SJSA1 (cell line): ENCODE measurements at places on chromosomes 5 and 9. TPM values are rescaled to one million over a fixed set of nuclear protein-coding genes. Genes with fewer than 3 reads are reported as not detected.

DNA sequence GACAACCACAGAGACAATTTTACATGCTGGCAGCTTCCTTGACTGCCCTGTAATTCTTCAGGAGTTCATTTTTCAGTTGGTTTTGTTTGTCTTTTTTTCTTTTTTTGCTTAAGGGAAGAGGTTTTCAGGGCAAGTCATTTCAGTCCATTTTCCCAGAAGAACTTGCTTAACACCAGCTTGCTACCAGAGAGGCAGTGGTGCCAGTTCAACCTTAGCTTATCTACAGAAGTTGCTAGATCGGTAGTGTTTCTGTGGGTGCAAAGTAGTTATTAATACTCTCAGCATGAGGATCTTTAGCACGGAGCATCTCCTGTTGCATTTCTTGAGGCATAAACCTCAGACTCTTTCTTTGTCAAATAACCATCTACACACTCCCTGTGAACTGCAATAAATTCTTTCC, 1.1 kb downstream of the SPEF2 start:
- DNase-seq: no peak
- no peaks in the 10 kb centered on the region for H3K36me3 ChIP-seq
- H3K27me3 ChIP-seq: 0 out of 2 replicates have a peak, but pooled peaks cover 4% of the 10 kb centered on the region
- no peak overlapping the region for H3K4me3 ChIP-seq

DNA sequence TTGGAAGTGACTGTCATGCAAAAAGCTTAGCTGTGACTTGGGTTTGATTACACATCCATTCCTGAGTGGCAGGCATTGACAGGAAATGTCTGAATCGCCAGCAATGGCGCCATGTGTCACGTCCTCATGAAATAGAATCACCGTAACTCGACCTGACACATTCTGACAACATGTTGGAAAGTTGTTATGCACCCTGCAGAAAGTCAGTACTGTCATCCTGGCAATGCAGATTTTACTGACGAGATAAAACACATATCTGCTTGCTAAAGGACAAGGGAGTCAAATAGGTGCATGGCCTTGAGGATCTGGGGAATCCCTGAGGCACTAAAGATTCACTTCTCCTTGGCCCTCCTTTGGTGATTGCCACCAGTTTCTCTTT, 344.2 kb downstream of the SPATA31D1 start:
- no peaks in the 10 kb centered on the region for H3K36me3 ChIP-seq
- no peak overlapping the region for H3K4me3 ChIP-seq

DNA sequence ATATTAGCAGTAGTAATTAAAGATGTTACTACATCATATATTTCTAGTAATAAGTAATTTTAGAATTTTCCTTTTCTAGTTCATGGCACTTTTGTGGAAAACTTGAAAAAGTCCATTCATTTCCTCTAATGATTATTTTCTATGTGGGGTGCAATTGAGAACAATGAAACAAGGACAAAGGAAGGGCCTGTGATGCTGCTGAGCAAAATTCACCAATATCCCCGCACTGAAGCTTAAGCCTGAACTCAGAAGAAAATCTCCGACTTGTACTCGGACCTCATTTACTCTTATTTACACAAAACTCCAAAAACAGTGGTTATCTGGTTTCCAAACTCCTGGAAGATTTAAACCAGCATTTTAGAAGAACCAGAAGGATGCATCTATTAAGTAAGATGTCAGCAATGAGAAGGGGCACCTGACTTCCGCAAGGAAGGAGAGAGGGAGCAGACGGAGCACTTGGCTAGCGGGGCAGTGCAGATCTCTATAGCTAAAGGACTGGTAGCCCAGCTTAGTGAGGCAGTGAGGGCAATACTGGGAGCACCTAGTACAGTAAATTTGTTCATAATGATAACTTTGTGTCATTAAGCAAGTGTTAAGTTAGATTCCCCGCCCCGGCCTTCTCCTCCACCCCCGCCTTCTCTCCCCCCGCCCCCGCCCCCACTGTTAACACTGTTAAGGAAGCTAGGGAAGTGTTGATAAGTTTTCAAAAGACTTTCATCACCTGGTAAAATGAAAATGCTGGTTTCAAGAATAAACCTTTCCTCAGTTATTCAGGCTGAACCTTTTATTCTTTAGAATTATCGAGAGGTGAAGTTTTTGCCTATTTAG, 123.3 kb downstream of the ZSWIM6 start:
- no peak for DNase-seq
- no peaks in the 10 kb centered on the region for H3K27me3 ChIP-seq
- no peak overlapping the region for H3K4me3 ChIP-seq
- no peak overlapping the region for H3K27ac ChIP-seq
- H3K36me3 ChIP-seq: peaks cover 9% of the 10 kb centered on the region

The NFX1 gene
- 10.3 and 13.0 TPM in 2 replicates for total RNA-seq

The SLC36A2 gene
- not detected in 2 replicates for total RNA-seq

GRCh38 chr9:105023788-105024187, 95.8 kb upstream of the ABCA1 start:
- no peak overlapping the region for H3K27ac ChIP-seq
- no peak overlapping the region for H3K4me3 ChIP-seq
- no peak for DNase-seq

- no peaks in the 10 kb centered on the region for H3K27me3 ChIP-seq
- H3K4me1 ChIP-seq: peaks cover 5% of the 10 kb centered on the region; the same call in 1 of the 2 replicates
- no peak for DNase-seq
- no peak overlapping the region for H3K4me3 ChIP-seq
- no peaks in the 10 kb centered on the region for H3K36me3 ChIP-seq
- no peak overlapping the region for H3K27ac ChIP-seq
Measured at GRCh38 chr9:16316456-16316855, 554.0 kb downstream of the BNC2 start.

GRCh38 chr5:39451276-39451941, 26.6 kb upstream of the DAB2 start:
- H3K27me3 ChIP-seq: no peaks in the 10 kb centered on the region
- H3K27ac ChIP-seq: no peak overlapping the region
- H3K4me1 ChIP-seq: peaks cover 23% of the 10 kb centered on the region
- H3K4me3 ChIP-seq: no peak overlapping the region

GRCh38 chr5:172503925-172504700, 49.8 kb upstream of the SH3PXD2B start:
- no peak overlapping the region for H3K4me3 ChIP-seq
- H3K4me1 ChIP-seq: no peaks in the 10 kb centered on the region
- no peaks in the 10 kb centered on the region; the same call in 1 of the 2 replicates for H3K27me3 ChIP-seq
- H3K36me3 ChIP-seq: no peaks in the 10 kb centered on the region

DNA sequence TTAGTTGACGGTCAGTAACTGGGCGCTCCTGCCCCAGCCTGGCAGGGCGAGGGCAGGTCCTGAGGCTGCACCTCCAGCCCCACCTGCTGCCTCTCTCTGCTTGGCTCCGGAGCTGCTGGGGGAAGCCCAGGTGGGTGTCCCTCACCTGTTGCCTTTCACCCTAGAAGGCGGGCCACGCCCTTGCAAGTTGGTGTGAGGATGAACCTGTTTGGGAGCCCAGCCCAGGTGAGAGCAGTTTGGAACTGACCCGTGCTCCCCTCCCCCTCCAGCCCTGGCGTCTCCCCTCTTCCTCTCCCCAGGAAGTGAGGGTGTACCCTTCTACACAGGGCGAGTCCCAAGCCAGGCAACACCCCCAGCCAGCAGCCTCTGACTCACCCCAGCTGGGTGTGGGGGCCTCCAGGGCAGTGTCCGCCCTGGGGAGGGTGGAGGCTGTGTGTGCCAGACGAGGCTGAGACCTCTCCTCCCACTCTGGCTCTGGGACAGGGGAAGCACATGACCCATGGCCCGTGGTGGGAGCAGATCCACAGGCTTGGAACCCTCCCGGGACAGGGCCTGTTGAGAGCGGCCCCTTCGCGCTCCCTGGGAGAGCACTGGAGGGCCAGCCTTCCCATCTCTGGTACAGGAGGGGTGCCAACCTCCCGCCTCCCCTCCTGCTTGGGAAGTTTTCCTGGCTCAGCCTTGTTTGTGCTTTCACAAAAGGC, 10.4 kb downstream of the LRRC8A start:
- peaks cover 56% of the 10 kb centered on the region for H3K4me1 ChIP-seq
- H3K36me3 ChIP-seq: peaks cover 94% of the 10 kb centered on the region
- H3K27me3 ChIP-seq: no peaks in the 10 kb centered on the region
- no peak overlapping the region for H3K4me3 ChIP-seq
- peak; percentile 84 for DNase-seq

GRCh38 chr5:172645271-172646055, 4.4 kb downstream of the NEURL1B start:
- no peak overlapping the region for H3K4me3 ChIP-seq
- no peak overlapping the region for H3K27ac ChIP-seq
- peaks cover 40% of the 10 kb centered on the region for H3K36me3 ChIP-seq
- DNase-seq: no peak

- H3K27ac ChIP-seq: no peak overlapping the region
- DNase-seq: no peak
- H3K36me3 ChIP-seq: no peaks in the 10 kb centered on the region
- H3K4me3 ChIP-seq: no peak overlapping the region
- H3K4me1 ChIP-seq: no peaks in the 10 kb centered on the region
- H3K27me3 ChIP-seq: no peaks in the 10 kb centered on the region
Measured at GRCh38 chr5:56549096-56549886, 266.1 kb upstream of the MAP3K1 start.

The FOXD1 gene
- total RNA-seq: 10.4 and 11.2 TPM in 2 replicates

The FCN1 gene
- total RNA-seq: not detected in 2 replicates

The EIF4E1B gene
- not detected in 2 replicates for total RNA-seq

The LMNB1 gene
- total RNA-seq: 241 and 268 TPM in 2 replicates

The CNTFR gene
- total RNA-seq: not detected in 2 replicates

GRCh38 chr5:138676556-138677193, 76.5 kb upstream of the CTNNA1 start:
- H3K27ac ChIP-seq: no peak overlapping the region
- DNase-seq: no peak
